NCI-H1417 (cell line): ENCODE measurements at places on chromosomes 7 and 10.

- no peak for DNase-seq
These were observed 12.3 kb downstream of the RPA3 start for GRCh38 chr7:7706101-7706511.

- DNase-seq, result no peak
These were observed 29.6 kb downstream of the FOXP2 start for GRCh38 chr7:114444196-114444595.

GRCh38 chr10:7485244-7485556, 74.4 kb upstream of the SFMBT2 start:
- no peak for DNase-seq

DNA sequence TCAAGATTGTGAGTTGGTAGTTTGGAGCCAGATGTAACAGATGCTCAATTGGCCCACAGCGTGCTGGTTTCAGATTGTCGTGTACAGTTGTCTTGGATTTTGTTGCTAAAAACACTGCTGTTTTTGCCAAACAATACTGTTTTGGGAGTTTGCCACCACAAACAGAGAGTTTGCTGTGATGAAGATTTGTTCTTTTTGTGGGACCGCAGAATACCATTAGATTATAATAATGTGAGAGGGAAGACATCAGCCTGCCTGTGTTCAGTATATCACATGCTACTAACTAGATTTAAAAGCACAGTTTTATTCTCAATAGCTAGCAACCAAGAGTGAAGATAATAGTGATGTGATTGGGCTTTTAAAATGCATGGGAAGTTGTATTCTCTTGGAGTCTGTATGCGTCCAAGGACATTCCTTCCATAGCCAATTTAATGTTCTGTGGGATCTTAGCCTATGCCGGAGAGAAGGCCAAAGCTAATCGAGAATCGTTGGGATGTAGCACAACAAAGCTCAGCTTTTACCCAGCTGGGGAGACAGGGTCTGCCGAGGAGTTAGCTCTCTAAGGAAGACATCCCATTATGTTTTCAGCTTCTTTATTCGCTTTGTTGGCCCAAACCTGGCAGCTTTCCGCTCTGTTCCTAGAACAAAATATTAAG, 18.7 kb upstream of the ITGA8 start:
- no peak for DNase-seq

DNA sequence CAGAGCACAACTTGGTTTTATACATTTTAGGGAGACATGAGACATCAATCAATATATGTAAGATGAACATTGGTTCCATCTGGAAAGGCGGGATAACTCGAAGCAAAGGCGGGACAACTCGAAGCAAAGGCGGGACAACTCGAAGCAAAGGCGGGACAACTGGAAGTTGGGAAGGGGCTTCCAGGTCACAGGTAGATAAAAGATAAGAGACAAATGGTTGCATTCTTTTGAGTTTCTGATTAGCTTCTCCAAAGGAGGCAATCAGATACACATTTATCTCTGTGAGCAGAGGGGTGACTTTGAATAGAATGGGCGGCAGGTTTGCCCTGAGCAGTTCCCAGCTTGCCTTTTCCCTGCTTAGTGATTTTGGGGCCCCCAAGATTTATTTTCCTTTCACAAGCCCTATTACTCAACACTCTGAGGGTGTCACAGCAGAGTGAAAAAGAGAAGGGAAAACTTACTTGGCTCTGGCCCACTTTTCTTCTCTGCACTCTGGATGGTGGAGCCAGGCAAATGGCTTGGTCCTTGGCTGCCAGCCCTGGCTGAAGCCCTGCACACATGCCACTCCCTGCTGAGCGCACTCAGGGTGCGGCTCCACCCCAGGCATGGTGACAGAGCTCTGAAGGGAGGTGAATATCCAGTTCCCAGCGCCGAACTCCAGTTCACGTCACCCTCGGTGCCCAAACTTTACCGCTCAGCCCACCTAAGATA, 46.7 kb downstream of the PARD3 start:
- DNase-seq, result no peak

GRCh38 chr10:103062854-103063590, 130.1 kb downstream of the NT5C2 start:
- peak; percentile 30 for DNase-seq

DNA sequence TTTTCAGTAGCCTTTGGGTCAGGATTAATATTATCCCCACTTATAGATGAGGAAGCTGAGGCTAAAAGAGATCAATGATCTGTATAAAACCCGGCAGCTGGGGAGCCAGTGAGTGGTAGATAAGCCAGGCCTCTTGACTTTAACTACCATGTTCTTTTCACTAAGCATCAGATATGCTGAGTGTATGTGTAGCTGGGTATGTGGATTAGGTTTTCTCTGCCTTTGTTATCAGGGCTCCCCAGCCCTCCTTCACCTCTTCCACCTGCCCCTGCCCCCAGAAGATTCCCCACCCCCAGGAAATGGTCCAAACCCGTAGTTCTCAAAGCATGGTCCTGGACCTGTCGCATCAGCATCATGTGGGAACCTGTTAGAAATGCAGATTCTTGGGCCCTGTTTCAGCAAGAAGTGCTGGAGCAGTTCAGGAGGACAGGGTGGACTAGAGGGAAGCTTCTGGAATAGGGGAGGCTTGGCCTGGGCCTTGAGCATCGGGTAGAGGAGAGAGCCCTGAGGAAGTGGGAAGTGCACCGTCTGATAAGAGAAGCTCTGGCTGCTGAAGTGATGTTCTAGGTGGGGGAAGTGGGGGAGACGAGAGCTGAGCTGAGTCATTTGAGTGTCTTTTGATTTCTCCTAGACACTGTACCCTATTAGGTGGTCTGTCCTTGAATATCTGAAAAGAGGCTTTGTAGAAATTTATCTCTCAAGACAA, 101.3 kb downstream of the HIF1AN start:
- DNase-seq, result no peak

DNA sequence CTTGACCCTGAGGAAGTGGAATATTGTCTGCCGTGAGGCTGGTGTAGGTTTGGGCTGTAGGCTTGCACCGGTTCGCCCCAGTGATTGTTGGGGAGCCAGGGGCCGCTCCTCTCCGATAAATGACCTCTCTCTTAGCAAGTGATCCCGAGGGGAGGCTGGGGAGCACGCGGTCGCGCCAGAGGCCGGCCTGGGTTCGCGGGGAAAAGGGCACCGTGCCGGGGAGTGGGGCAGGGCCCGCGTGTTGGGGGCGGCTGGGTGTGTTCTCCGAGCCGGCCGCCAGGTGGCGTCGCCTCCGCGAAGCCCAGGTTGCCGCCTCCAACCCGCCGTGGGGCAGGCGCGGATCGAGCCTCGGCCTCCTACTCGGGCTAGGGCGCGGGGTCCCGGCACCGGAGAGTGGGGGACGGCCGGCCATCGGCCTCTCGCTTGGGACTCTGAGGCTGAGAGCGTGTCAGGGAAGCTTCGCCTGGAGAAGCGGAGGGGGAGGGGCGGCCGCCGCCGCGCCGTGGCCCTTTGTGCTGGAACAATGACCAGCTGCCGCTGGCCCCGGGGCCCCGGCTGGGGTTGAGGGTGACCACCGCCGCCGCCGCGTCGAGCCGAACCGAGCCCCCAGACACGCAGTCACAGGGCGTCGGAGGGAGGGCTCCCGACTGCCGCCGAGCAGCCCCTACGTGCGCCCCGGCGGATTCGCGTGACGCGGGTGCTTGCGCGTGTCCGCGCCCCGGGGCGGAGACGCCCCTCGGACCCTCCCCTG, 442 bp upstream of the LZTS2 start:
- peak; percentile 40 for DNase-seq

DNA sequence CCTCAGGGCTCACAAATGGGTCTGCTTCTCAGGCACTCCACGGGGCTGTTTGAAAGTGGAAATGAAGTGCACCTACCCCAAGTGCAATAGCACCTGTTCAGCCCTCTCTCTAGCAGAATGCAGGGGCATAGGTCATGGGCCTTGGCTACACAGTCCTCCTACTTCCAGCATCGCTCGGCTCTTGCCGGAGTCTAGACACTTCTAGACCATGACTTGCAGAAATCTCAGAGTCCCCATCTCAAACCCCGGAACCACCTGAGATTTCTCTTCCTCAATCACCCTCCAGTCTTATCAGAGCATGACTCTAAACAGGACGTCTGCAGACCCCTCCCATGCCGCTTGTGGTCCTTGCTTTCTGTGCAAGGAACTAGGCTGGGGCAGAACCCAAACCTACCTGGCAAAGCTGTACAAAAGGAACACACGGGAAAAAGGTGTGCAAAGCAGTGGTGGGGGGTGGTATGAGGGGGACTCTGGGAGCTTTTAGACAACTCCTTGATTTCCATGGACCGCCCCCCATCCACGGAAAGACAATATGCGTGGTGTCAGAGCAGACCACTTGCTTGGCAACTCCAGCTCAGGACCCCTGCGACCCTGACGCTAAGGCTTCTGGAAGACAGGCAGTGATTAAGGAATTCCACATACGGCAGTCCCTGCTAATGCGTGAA, 13.8 kb downstream of the TMEM273 start:
- no peak for DNase-seq

DNA sequence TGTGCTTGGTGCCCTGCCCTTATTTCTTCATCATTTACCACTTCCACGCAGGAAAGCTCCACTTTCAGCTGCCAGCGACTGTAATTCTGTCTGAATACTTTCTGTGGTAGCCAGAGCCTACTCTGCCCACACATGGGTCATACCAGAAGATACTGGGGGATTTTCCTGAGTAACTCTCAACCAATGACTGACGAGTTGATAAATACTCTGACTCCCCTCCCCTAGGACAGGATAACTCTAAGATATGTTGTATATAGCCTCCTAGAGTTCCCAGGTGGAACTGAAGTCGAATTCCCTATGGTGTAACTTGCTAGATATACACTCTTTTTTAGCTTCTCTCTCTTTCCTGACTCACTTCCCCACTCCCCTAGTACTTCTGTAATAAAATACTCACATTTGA, 29.8 kb downstream of the SEM1 start:
- DNase-seq, result no peak

GRCh38 chr10:95312257-95312656, 21.5 kb upstream of the PDLIM1 start:
- DNase-seq, result no peak

GRCh38 chr10:113661332-113661731, 2.5 kb downstream of the NRAP start:
- no peak for DNase-seq

DNA sequence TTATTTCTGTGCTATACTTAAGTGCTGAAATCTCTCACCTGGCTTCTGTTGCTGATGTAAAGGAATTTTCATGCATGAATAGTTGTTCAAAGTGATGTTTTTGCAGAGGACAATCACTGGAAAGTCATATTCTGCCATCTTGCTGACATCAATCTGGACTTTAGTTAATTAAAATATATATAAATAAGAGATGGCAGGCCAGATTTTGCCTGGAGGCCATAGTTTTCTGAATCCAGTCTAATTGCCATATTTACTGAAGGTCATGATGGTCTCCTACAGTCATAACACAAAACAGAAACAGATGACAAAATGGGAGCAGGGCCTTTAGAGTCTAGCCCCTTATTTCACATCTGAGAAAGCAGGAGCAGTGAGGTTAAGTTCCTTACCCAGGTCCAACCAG, 228.2 kb downstream of the HPSE2 start:
- DNase-seq, result no peak

GRCh38 chr10:13670311-13670710, 83.5 kb downstream of the PRPF18 start:
- no peak for DNase-seq

DNA sequence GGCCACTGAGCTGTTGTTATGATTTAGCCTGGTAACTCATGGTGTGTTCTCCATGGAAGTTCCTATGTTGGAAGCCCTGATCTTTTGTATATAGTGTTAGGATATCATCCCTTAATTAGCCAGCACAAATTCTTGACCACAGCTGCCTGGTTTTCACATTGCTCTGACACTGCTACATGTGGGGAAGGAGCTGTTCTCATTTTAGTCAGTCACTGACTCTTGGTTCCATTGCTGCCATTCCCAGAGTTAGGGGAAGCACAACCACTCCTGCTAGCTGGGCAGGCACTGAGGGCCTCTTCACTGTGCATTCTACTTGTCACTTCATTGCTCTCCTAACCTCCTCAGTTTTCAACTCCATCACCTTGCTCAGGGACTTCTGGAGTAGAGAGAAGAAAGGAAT, 98.4 kb upstream of the GJD4 start:
- no peak for DNase-seq

GRCh38 chr7:66380272-66380888, 175.2 kb downstream of the TPST1 start:
- no peak for DNase-seq

DNA sequence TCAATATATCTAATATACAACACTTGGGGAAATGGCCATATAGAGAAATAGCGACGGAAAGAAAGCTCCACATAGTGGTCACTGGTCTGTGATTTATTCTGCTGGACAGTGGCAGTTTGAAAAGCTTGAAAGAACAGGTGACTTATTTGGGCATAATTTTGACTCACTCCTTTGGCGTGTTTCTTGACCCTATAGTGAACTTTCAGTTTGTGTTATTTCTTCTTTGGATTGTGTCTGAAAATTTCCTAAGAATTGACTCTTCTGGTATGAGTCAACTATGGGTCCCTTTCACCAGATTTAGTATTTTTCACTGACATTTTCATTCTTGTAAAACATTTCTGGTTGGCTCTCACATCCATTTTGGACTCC, 25.8 kb upstream of the IMMP2L start:
- no peak for DNase-seq

- DNase-seq, result no peak
These were observed 49.8 kb upstream of the SRRM3 start for GRCh38 chr7:76151932-76152331.

DNA sequence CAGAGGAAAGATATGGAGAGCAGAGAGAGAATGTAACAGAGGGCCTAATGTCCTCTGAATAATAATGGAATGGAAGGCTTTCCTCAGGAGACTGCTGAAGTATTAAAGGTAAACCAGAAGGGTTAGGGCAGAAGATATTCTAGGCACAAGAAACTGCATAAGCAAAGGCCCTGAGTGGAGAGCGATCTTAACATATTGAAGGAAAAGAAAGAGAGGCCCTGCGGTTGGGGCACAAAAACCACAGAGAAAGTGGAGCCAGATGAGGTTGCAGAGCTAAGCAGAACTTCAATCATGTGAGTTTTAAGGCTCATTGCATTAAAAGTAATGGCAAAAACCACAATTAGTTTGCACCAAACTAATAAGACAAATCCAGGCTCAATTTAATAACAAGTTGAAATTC, 115.8 kb upstream of the VSTM2A start:
- no peak for DNase-seq

GRCh38 chr10:22346096-22346661, 883 bp downstream of the SPAG6 start:
- no peak for DNase-seq

GRCh38 chr7:7681191-7681935, 37.0 kb downstream of the RPA3 start:
- peak; percentile 81 for DNase-seq

- DNase-seq, result no peak
These were observed 247.3 kb downstream of the GATA3 start for GRCh38 chr10:8301831-8302230.
